ENCODE measurements at places on chromosomes 5 and 9. TPM values are rescaled to one million over a fixed set of nuclear protein-coding genes. Genes with fewer than 3 reads are reported as not detected.
A peak's percentile ranks its signal among the peaks of the same experiment; 100 is the strongest.

GRCh38 chr5:93595420-93596147 is 12.6 kb downstream of the NR2F1 start:
- no peak for DNase-seq
- peak overlapping the region; percentile 55 for H3K27ac ChIP-seq
- peaks cover 75% of the 10 kb centered on the region for H3K27me3 ChIP-seq
- peaks cover 2% of the 10 kb centered on the region for H3K4me1 ChIP-seq
- H3K4me3 ChIP-seq: no peak overlapping the region

Gene PBX3
- 20.7 TPM for total RNA-seq

Gene FAM200C
- 0.88 TPM for total RNA-seq

DNA sequence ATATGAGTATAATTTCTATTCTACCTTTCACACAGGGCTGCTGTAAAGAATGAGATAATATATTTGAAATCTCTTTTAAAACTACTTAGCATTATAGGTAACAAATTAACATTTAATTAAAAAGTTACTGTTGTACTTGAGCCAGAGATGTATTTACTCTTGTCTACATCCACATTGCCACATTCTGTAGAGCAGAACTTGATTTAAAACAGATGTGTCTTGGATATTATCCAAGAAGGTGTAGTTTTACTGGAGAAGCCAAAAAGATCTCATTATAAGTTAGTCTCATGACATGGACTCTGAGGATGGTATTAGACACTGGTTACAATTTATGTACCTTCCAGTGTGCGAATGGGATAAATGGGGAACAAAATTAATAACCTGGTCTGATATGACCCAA is 293.1 kb upstream of the CCNH start:
- no peak overlapping the region for H3K27ac ChIP-seq
- H3K36me3 ChIP-seq: no peaks in the 10 kb centered on the region
- DNase-seq: no peak
- H3K4me3 ChIP-seq: no peak overlapping the region
- H3K27me3 ChIP-seq: no peaks in the 10 kb centered on the region

Gene KCNMB1
- total RNA-seq: not detected

GRCh38 chr5:143201589-143201988 is 201.9 kb downstream of the NR3C1 start:
- H3K27me3 ChIP-seq: no peaks in the 10 kb centered on the region
- H3K27ac ChIP-seq: no peak overlapping the region
- peaks cover 28% of the 10 kb centered on the region for H3K36me3 ChIP-seq
- peaks cover 20% of the 10 kb centered on the region for H3K4me1 ChIP-seq
- no peak overlapping the region for H3K4me3 ChIP-seq
- DNase-seq: no peak

- peaks cover 61% of the 10 kb centered on the region for H3K27me3 ChIP-seq
- DNase-seq: peak; percentile 76
- H3K4me3 ChIP-seq: peak within 1 kb of the TSS; percentile 75
- H3K4me1 ChIP-seq: peaks cover 14% of the 10 kb centered on the region
- no peak within 1 kb of the TSS for H3K27ac ChIP-seq
Measured at GRCh38 chr5:60843936-60844905, at the start of gene ELOVL7. TSS of gene ELOVL7 (minus strand) at chr5:60844269. CDS start at chr5:60787397, 56,872 bp downstream.

Data from activated CD8-positive, alpha-beta memory T cell treated with anti-CD3 and anti-CD28 coated beads, Interleukin-2, amount 10 ng/mL, durations not matched to agents 7 days and 5 days (primary cell).